ENCODE measurements at places on chromosomes 2 and 18.

- DNase-seq = no peak
Measured at GRCh38 chr2:228367356-228367755, 185.9 kb upstream of the SPHKAP start.

- no peak for DNase-seq
Measured at GRCh38 chr2:105853354-105854088, 108.8 kb downstream of the NCK2 start.

- DNase-seq = peak; percentile 5
Measured at GRCh38 chr2:188678882-188679281, 295.3 kb upstream of the COL3A1 start.

GRCh38 chr2:45223531-45223930 is 214.3 kb upstream of the SIX2 start:
- no peak for DNase-seq

DNA sequence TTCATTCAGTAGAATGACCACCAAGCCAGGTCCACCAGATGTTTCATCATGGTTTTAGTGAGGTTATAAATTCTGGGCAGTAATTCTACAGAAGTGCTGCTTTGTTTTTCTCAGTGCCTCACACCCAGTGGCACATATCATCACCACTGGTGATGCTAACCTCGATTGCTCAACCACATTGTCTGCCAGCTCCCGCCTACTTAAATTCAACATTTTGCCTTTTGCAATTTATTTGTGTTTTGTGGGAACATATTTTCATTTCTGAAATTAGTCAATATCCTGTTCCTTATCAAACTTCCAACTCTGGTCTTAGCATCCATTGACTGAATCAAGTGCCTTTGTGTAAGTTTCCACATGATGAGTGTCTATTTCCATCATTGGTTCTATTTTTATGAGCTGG is 62.3 kb upstream of the TMEM178A start:
- peak; percentile 32 for DNase-seq

GRCh38 chr2:190891372-190891771 is 10.8 kb downstream of the GLS start:
- peak; percentile 75 for DNase-seq

GRCh38 chr18:5998907-5999306 is 103.6 kb upstream of the TMEM200C start:
- no peak for DNase-seq

DNA sequence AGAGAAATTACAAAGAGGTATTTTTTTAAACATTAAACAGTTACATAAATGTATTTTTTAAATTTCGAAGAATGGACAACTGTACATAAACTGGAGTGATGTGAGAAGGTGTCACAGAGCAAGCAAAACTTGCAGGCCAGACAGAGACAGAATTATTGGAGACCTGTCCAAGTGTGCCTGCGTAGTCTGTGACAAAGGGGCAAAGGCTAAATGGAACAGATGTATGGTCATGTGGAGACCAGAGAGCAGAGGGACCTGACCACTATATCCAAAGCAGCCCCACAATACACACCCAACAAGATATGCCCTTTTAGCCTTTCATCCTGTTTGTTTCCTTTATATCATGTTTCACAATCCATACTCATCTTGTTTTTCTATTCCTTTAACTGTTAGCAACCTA is 225.3 kb upstream of the VWC2L start:
- DNase-seq = no peak

GRCh38 chr2:231029563-231029962 is 7.8 kb upstream of the C2orf72 start:
- DNase-seq = no peak

DNA sequence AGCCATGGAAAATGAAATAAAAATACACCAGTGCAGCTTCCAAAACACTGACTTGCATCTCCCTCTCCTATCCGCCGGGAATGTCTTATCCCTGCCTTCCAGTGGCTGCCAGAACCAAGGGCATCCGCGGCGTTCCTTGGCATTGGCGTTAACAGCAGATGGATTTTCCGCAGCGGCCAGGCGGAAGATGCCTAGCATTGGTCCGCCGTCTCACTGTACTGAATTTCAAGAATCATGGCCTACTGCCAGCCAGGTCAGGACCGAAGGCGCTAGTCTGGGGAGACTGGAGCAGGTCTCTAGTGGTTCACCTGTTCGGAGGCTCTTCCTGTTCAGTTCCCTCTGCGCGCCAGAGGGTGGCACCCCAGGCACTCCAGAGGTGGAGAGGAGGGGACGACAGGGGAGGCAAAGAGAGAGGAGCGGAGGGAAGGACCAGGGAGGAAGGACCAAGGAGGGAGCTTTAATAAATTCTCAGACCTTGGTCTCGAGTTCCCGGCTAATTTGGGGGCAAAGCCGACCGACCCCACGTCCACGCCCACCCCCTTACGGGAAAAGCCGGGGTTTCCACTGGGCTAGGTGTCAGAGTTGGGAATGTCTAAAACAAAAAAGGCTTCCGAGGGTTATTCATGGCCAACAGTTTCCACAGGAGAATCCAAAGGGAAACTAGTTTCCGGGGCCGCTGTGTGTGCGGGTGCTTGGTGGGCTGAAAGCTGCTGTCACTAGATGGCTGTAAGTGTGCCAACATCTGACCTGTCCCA is 3.7 kb upstream of the BCL2L11 start:
- peak; percentile 85 for DNase-seq
